Natural killer cell treated with Interleukin-12 subunit alpha and Interleukin-12 subunit beta and Interleukin-15 and Interleukin-18, amount 100 ng/mL, for 72 hours (primary cell): ENCODE measurements at places on chromosomes 13 and 19. TPM values are rescaled to one million over a fixed set of nuclear protein-coding genes. Genes with fewer than 3 reads are reported as not detected.

DNA sequence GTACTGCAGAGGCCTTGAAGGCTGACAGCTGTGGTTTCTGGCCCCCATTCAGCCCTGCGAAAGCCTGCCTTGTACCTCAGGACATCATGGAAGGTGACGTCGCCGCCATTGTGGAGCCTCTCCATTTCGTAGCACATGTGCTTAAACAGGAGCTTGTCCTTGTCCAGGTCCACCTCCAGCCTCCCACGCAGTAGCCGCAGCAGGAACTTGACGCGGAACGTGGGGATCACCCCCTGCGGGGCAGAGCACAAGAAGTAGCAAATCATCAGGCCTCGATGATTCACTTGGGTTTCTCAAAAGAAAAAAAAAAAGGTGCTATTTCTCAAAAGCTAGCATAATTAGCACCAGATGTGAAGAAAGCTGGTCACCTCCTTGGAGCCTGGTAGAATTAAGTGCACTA is 351.0 kb downstream of the NALCN start:
- no peak overlapping the region for H3K4me3 ChIP-seq
- H3K36me3 ChIP-seq: no peaks in the 10 kb centered on the region
- no peak for DNase-seq
- H3K27ac ChIP-seq: no peak overlapping the region
- no peaks in the 10 kb centered on the region for H3K4me1 ChIP-seq

- H3K4me1 ChIP-seq: no peaks in the 10 kb centered on the region
- H3K27ac ChIP-seq: no peak overlapping the region
- peaks cover 80% of the 10 kb centered on the region for H3K27me3 ChIP-seq
- DNase-seq: no peak
- H3K36me3 ChIP-seq: no peaks in the 10 kb centered on the region
These were observed 45.5 kb downstream of the HSPH1 start for GRCh38 chr13:31116224-31116623.

DNA sequence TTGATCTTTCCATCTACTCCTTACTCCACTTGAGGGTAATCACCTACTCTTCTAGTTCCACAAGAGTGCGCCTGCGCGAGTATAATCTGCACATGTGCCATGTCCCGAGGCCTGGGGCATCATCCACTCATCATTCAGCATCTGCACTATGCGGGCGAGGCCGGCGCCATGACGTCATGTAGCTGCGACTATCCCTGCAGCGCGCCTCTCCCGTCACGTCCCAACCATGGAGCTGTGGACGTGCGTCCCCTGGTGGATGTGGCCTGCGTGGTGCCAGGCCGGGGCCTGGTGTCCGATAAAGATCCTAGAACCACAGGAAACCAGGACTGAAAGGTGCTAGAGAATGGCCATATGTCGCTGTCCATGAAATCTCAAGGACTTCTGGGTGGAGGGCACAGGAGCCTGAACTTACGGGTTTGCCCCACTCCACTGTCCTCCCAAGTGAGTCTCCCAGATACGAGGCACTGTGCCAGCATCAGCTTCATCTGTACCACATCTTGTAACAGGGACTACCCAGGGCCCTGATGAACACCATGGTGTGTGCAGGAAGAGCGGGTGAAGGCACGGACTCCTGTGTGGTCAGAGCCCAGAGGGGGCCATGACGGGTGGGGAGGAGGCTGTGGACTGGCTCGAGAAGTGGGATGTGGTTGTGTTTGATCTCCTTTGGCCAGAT is 2.7 kb upstream of the KLK2 start:
- H3K36me3 ChIP-seq: no peaks in the 10 kb centered on the region
- H3K27me3 ChIP-seq: peaks cover 20% of the 10 kb centered on the region
- H3K27ac ChIP-seq: no peak overlapping the region
- H3K4me3 ChIP-seq: no peak overlapping the region
- peaks cover 6% of the 10 kb centered on the region for H3K4me1 ChIP-seq
- DNase-seq: no peak

The KASH5 gene
- total RNA-seq: not detected

GRCh38 chr13:66860878-66861417 is 369.2 kb downstream of the PCDH9 start:
- no peak overlapping the region for H3K27ac ChIP-seq
- no peaks in the 10 kb centered on the region for H3K36me3 ChIP-seq
- no peaks in the 10 kb centered on the region for H3K4me1 ChIP-seq
- H3K27me3 ChIP-seq: no peaks in the 10 kb centered on the region
- no peak overlapping the region for H3K4me3 ChIP-seq

- no peak for DNase-seq
- H3K27ac ChIP-seq: no peak overlapping the region
- H3K4me1 ChIP-seq: no peaks in the 10 kb centered on the region
- no peak overlapping the region for H3K4me3 ChIP-seq
- no peaks in the 10 kb centered on the region for H3K27me3 ChIP-seq
These were observed 1097.8 kb downstream of the PCDH17 start for GRCh38 chr13:58729361-58729760.

The IL11 gene
- total RNA-seq: 0.78 TPM

GRCh38 chr13:96273196-96273595 is 183.3 kb downstream of the HS6ST3 start:
- no peak overlapping the region for H3K4me3 ChIP-seq
- no peak for DNase-seq
- no peaks in the 10 kb centered on the region for H3K27me3 ChIP-seq
- no peaks in the 10 kb centered on the region for H3K36me3 ChIP-seq
- no peaks in the 10 kb centered on the region for H3K4me1 ChIP-seq

DNA sequence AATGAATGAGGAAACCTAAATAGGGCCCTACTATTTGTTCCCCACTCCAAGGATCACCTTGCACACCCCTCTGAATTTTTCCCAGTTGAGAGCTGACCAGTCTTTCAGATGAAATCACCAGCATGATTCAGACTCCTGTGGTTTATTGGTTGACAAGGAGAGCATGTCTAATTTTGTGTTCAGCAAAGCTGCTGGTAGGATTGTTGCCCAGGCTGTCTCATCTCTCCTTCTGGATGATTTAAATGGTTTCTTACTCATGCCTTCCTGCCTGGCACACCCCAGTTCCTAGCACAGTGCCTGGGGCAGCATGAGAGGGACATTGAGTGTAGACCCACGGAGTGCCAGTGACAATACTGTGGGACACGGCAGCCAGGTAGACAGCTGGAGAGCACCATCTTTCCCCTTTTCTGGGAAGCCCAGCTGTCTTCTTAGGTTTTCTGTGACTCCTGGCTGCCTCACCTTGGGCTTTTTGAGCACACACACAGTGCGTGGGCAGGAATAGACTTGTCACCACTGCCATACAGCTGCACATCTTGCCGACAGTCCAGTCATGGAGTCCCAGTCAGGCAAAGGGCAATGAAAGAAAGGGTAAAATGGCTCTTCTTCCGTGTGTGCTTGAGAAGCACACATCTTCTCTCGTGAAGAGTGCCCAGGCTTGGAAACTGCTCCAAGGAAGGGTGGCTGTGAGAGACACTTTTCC is 12.3 kb downstream of the FGF9 start:
- H3K4me3 ChIP-seq: no peak overlapping the region
- H3K36me3 ChIP-seq: no peaks in the 10 kb centered on the region
- H3K4me1 ChIP-seq: no peaks in the 10 kb centered on the region
- no peak for DNase-seq

DNA sequence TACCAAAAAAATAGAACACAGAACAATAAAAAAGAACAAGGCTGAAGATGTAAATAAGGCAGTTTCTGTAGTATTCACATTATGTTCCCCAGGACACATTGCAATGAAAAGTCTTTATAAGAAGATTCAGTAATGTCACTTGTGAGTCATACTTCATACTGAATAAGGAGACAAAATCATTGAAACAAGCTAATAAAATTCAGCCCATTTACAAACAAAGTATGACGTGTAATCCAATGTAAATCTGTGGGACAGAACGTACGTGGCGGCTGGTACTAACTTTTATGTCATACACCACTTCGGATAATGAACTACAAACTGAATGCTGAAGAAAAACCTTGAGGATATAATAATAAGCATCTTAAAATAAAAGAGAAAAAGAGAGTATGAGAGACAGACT is 512.8 kb upstream of the MIR17HG start:
- H3K4me3 ChIP-seq: no peak overlapping the region
- H3K4me1 ChIP-seq: no peaks in the 10 kb centered on the region
- no peaks in the 10 kb centered on the region for H3K36me3 ChIP-seq
- DNase-seq: no peak

DNA sequence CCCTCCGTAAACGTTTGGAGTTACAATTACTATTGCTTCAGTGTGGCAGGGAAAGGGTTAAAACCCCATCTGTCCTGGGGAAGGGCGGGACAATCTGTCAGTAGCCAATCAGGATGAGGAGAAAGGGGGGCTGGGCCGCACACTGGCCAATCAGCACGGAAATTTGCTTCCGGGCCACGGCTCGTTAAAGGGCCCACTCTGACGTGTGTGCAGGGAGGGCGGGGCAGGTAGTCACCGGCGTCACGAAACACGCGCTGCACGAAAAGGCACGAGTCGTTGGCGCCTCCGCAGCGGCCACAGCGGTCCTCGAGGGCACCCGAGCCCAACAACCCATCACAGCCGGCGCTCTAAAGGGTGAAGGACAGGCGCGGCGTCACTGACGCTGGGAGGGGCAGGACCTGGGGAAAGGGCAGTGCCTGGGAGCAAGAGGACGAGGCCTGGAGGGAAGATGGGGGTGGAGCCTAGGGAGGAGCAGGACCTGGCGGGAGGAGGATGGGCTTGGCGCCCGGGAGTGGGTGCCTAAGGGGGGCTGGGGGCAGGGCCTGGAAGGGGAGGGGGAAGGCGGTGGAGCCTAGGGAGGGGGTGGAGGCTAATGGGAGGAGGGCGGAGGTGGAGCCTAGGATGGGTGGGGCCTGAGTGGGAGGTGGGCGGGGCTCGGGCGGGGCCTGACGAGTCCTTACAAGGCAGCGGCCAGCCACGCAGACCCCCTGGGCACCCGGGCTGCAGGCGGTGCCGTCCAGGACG is 4.9 kb downstream of the ADAMTSL5 start:
- H3K27me3 ChIP-seq: no peaks in the 10 kb centered on the region
- H3K36me3 ChIP-seq: no peaks in the 10 kb centered on the region
- peak overlapping the region; percentile 93 for H3K4me3 ChIP-seq
- peaks cover 10% of the 10 kb centered on the region for H3K4me1 ChIP-seq
- peak; percentile 91 for DNase-seq
- H3K27ac ChIP-seq: peak overlapping the region; percentile 67

DNA sequence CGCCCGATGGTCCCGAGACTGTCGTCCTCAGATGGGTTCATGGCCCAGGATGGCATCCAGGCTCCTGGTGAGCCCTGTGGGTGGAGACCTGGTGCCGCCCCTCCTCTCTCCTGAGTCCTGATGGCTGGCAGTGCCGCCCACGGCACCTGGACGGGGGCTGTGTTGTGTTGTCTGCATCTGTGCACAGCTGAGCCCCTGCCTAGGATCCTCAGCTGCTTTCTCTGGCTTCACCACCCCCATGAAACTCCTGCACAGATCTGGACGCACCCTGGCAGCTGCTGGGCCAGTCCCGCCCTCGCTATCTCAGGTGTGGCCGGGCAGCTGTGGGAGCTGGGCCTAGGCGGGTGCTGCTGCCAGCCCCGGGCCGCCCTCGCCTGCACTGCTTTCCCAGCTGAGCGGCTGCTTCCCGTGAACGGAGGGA is 27.7 kb downstream of the MCF2L start:
- no peaks in the 10 kb centered on the region for H3K4me1 ChIP-seq
- H3K4me3 ChIP-seq: no peak overlapping the region
- DNase-seq: no peak
- H3K27ac ChIP-seq: no peak overlapping the region
- no peaks in the 10 kb centered on the region for H3K36me3 ChIP-seq
- no peaks in the 10 kb centered on the region for H3K27me3 ChIP-seq

The ZNF557 gene
- total RNA-seq: 17.3 TPM

- peaks cover 25% of the 10 kb centered on the region for H3K27me3 ChIP-seq
- H3K27ac ChIP-seq: no peak overlapping the region
- H3K4me1 ChIP-seq: no peaks in the 10 kb centered on the region
- DNase-seq: no peak
- peak overlapping the region; percentile 38 for H3K4me3 ChIP-seq
These were observed 823 bp downstream of the DOCK6 start for GRCh38 chr19:11261431-11261970.

The SULT2A1 gene
- total RNA-seq: not detected

DNA sequence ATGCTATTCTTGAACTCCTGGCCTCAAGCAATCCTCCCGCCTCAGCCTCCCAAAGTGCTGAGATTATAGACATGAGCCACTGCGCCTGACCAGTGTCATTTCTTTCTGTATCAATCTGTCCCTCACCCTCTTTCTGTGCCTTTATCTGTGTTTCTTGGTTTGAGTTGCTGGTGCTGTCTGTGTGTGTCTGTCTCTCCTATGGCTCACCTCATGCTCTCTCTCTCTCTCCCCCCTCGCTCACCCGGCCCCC is 9.9 kb downstream of the IRF2BP1 start:
- peak overlapping the region; percentile 51 for H3K4me3 ChIP-seq
- H3K36me3 ChIP-seq: no peaks in the 10 kb centered on the region
- peaks cover 19% of the 10 kb centered on the region for H3K27me3 ChIP-seq
- peaks cover 13% of the 10 kb centered on the region for H3K4me1 ChIP-seq
- no peak for DNase-seq

The NR1H2 gene
- total RNA-seq: 91.9 TPM

GRCh38 chr19:14061751-14062557 is at the start of gene PALM3:
Gene PALM3, minus strand, starts transcription at chr19:14062076. Its CDS starts 96 bp downstream, at chr19:14061980.
- H3K4me3 ChIP-seq: no peak within 1 kb of the TSS
- peaks cover 21% of the 10 kb centered on the region for H3K27me3 ChIP-seq
- H3K27ac ChIP-seq: no peak within 1 kb of the TSS
- H3K36me3 ChIP-seq: no peaks in the 10 kb centered on the region
- H3K4me1 ChIP-seq: peaks cover 14% of the 10 kb centered on the region
- DNase-seq: no peak

GRCh38 chr13:62130062-62130970 is 714.7 kb upstream of the PCDH20 start:
- no peaks in the 10 kb centered on the region for H3K36me3 ChIP-seq
- no peak overlapping the region for H3K27ac ChIP-seq
- H3K4me1 ChIP-seq: no peaks in the 10 kb centered on the region
- H3K27me3 ChIP-seq: no peaks in the 10 kb centered on the region
- DNase-seq: no peak

DNA sequence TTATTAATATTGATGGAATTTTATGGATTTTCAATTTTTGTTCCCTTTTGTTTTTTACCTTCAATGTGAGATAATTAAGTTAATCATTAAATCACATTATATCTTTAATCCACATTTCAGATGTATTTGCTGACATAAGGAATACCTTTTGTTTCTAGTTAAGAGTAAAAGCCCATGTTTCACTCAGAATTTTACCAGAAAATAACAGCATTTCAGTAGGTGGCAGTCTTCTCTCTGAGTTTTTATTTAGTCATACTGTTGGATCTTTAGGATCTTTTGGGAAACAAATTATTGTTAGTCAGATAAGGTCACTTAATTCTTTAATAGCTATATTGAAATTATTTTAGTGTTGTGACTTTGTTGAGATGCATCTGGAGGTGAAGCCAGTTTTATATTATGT is 67.9 kb downstream of the NDFIP2 start:
- H3K4me3 ChIP-seq: no peak overlapping the region
- no peak for DNase-seq
- H3K27ac ChIP-seq: no peak overlapping the region
- no peaks in the 10 kb centered on the region for H3K27me3 ChIP-seq

DNA sequence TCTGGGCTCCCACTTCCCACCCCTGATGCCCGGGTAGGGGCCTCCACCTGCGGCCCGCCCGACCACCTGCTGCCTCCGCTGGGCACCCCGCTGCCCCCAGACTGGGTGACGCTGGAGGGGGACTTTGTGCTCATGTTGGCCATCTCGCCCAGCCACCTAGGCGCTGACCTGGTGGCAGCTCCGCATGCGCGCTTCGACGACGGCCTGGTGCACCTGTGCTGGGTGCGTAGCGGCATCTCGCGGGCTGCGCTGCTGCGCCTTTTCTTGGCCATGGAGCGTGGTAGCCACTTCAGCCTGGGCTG is 7.9 kb downstream of the DBP start:
- no peaks in the 10 kb centered on the region for H3K27me3 ChIP-seq
- no peak overlapping the region for H3K27ac ChIP-seq

The GAPDHS gene
- not detected for total RNA-seq

The PEAK3 gene
- 8.2 TPM for total RNA-seq

The ZNF579 gene
- total RNA-seq: 10.2 TPM
